ENCODE measurements at places on chromosomes 5 and 9. TPM values are rescaled to one million over a fixed set of nuclear protein-coding genes. Genes with fewer than 3 reads are reported as not detected.

GRCh38 chr5:16934123-16934522 lies 2.0 kb downstream of the MYO10 start:
- no peak for DNase-seq

DNA sequence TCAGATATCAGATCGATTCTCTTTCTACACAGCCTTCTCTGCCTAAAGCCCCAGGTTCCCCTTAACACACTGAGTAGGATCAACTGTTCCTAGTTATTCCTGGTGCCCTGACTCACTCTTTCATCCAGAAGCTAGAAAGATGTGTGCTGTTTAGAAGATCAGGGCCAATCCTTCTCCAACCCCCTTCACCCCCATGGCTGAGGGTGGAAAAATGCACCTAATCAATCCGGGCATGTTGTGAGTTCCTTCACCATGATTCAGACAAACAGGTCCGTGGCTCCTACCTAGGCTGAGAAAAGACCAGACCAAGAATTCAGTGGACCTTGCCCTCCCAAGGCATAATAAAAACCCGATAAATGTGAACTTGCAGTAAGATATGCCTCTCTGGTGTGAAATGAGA lies 85.4 kb upstream of the EQTN start:
- DNase-seq: no peak

- DNase-seq: no peak
Measured at GRCh38 chr5:135238622-135239452, 160.2 kb downstream of the MACROH2A1 start.

The OBP2B gene
- not detected for total RNA-seq

DNA sequence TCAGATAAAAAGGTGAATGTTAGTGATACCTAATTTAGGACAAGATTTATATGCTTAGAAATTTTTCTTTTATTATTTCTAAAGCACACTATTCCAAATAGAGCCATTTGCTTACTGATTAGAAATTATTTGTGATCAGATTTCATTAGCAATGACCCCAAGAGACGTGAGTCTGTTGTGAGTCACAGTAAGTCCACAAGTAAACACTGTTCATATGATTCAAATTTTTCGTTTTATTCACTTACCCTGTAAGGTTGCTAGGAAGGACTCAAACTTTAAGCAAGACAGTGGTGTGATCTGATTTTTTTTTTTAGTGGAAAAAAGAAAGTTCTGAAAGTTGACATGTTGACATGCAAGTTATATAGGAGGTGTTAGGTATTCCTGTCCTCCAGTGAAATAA lies 1.2 kb downstream of the CARD6 start:
- DNase-seq: no peak

- no peak for DNase-seq
Measured at GRCh38 chr9:79357194-79357593, 214.6 kb upstream of the TLE4 start.

- DNase-seq: peak; percentile 48
Measured at GRCh38 chr5:147822686-147823491, 8.6 kb downstream of the SPINK1 start.

The SARDH gene
- total RNA-seq: 4.9 TPM

- no peak for DNase-seq
Measured at GRCh38 chr9:90287567-90288274, 354.9 kb downstream of the DIRAS2 start.

GRCh38 chr9:132609829-132610228 lies 27.4 kb downstream of the BARHL1 start:
- DNase-seq: no peak

- no peak for DNase-seq
Measured at GRCh38 chr5:80097451-80097850, 62.3 kb downstream of the THBS4 start.

DNA sequence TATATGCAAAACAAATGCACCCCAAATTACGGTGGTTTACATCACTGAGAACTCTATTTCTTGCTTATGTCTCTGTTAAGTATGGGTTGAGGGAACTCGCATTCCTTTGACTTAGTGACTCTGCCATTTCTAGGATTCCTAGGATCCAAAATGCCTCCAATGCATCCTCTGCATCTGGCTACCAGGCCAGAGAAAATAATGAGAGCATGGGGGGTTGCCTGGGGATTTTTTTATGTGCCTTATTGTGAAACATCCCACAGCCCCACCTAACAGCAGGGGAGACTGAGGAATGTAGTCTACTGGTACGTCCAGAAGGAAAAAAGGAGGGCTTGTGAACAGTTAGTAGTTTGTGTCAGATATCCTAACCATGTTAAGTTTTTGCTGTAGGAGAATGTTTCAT lies 466.0 kb upstream of the ARRDC3 start:
- DNase-seq: no peak

DNA sequence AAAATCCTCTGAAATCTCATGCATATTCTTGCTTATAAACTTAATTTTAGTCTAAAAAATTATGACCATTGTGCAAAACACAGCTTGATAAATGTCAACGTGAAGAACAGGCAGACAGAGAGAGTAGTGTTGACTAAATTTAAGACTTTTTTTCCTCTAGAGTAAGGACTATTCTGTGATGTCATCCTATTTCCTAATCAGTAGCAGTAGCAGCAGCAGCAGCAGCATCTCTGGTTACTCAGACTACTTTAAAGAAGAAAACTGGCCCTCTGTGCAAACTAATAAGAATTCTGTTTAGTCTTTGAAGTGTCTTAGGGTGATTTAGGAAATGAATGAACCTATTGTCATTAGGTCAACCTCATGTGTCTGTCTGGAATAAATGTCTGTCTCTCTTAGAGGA lies 403.0 kb downstream of the HINT1 start:
- no peak for DNase-seq

DNA sequence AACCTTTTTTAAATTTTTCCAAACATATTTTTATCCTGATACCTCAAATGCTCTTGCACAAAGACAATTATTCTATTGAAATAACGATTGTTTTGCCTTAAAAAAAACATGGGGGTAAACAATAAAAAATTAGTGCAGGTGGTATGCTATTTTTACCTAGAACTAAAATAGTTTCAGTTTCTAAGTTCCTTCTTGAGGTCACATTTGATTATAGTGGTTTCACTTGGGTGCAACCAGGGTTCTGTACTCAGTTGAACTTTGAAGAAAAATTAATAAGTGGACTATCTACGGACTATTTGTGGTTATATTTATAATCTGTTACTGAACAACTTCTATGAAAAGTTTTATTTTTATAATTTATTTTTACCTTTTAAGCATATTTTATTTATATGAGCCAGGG lies 387.1 kb upstream of the IZUMO3 start:
- DNase-seq: no peak

DNA sequence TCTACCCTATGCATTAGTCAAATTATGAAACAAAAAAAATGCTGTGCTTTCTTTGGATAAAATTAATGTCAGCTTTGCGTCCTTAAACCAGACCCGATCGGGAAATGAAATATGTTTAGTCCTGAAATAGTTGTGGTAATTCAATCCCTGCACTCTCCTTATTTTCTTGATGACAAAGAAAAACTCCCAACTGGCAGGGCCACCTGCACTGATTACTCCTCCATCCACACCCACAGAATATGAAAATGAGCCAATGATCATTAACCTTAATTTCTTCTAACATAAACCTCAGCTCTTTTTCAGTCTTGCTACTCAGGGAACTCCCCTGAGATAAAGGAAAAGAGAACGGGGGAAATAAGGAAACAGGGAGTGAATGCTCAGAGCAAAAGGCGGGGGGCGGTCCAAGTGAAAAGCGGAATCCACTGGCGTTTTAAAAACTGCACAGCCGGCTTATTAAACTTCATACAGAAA lies 245.3 kb downstream of the BNC2 start:
- no peak for DNase-seq

The PIP5K1B gene
- total RNA-seq: 6.4 TPM

GRCh38 chr5:71586052-71586940 lies 844 bp upstream of the MCCC2 start:
- no peak for DNase-seq

GRCh38 chr9:28270156-28270555 lies 696.9 kb upstream of the C9orf72 start:
- no peak for DNase-seq

The MYOZ3 gene
- 3.2 TPM for total RNA-seq

GRCh38 chr9:100718717-100719116 lies 140.8 kb downstream of the CAVIN4 start:
- no peak for DNase-seq

- no peak for DNase-seq
Measured at GRCh38 chr5:113381791-113382190, 53.0 kb downstream of the TSSK1B start.

GRCh38 chr5:14258840-14259239 lies 115.7 kb downstream of the TRIO start:
- DNase-seq: no peak

The GRM6 gene
- total RNA-seq: not detected

DNA sequence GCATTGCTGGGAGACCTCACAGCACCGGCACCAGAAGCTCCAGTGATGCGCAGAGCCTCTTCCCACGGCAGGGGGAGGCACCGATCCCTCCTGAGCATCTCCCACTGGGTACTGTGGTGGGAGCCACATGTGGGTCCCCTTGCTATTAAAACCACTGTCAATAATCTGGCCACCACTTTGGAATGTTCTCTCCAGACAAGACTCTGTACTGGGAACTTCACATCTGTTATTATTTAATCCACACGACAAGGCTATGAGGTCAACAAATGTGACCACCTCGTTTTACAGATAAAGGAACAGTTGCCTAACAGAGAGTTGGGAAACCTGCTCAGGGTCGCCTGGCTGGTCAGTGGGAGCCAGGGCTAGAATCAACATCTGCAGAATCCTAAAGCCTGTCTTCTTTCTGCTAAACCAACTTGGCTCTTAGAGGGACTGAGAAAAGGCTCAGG lies 72.7 kb downstream of the EPB41L4B start:
- DNase-seq: no peak

The ACTBL2 gene
- total RNA-seq: not detected

The PCDHB4 gene
- total RNA-seq: 3.8 TPM

The IFNK gene
- total RNA-seq: not detected

The SLC6A19 gene
- total RNA-seq: not detected

GRCh38 chr9:128242124-128242523 lies 33.7 kb downstream of the GOLGA2 start:
- no peak for DNase-seq

DNA sequence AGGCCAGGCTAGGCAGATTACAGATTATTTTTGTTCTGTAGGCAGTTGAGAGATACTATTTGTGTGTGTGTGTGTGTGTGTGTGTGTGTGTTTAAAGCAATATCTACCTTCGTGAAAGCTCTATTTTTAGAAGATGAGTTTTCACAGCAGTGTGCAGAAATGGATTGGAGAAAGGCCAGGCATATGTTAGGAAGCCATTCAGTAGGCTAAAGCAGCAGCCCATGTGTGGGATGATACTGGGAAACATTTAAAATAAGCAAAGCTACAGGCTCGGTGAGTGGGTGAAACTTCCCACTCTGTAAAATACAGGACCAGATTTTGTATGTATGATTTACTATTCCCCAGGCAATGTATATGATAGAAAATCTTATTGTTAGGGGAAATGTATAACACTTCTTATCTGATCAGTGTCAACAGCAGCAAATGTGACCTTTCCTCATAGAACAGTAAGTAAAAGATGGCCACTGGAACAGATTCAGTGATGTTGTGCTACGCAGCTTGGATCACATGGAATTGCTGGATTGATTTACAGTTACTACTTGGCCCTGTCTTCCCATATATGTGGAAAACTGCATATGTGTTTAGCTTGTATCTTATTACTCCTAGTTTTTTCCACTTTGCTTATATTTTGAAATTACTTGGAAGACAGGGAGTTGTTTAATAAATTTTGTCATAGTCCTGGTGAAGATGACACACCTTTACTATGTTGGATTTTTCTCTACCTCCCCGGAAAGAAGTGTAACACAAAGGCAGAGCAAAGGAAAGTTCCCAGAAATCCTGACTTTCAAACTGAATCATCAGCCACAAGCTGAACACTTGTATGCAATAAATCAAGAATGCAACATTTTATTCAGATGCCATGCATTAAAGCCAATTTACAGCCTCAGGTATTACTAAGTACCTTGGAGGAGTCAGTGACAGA lies 1077.7 kb upstream of the SEMA6A start:
- DNase-seq: peak; percentile 36

DNA sequence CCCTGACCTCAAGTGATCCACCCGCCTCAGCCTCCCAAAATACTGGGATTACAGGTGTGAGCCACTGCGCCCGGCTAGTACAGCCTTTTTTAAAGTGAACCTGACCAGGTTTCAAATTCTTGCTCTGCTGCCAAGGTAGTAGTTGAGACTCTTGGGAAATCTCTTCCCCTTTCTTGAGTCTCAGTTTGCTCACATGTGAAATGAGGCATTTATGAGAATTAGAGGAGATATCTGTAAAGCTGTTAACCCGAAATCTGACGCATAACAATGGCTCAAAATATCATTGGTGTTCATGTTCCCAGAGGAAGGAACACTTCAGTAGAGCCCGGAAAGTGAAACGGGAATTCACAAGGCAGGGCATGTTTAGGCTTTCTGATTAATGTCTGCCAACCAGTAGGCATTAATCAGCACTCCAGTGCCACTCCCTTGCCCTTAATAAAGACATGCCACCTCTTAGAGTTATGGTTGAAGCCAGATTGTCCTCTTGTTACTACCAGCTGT lies 1.5 kb downstream of the ARPC5L start:
- DNase-seq: no peak

The ANKRD18B gene
- 7.1 TPM for total RNA-seq

The NEURL1B gene
- 52.4 TPM for total RNA-seq

The PCDHA9 gene
- 0.90 TPM for total RNA-seq

GRCh38 chr5:65903581-65903980 lies 22.8 kb upstream of the ERBIN start:
- DNase-seq: no peak

DNA sequence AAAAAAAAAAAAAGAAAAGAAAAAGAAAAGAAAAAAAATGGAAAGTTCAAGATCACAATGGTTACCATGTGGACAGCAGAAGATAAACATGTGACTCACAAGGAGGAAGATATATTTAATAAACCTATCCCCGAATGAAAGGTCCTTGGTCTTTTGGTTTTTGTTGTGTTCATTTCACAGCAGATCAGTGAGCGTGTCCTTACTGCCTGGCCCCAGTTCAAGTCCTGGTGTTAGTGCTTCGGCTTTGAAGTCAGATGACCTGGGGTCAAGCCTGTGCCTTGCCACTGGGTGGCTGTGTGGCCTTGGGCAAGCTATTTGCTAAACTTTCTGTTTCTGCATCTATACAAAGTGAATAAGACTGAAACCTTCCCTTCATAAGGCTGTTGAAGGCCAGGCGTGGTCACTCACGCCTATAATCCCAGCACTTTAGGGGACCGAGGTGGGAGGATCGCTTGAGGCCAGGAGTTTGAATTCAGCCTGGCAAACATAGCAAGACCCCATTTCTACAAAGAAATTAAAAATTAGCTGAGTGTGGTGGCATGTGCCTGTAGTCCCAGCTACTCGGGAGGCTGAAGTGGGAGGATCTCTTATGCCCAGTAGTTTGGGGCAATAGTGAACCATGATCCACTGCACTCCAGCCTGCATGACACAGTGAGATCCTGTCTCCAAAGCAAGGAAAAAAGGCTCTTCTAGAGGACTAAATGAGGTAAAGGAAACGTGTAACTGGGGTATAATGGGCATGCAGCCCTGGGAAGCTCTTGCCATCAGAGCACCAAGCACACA lies 94.5 kb upstream of the SPATA31D4 start:
- no peak for DNase-seq

The EFNA5 gene
- total RNA-seq: 18.9 TPM
